ENCODE measurements at places on chromosomes 2 and 18.

- no peaks in the 10 kb centered on the region for H3K36me3 ChIP-seq
- H3K4me3 ChIP-seq: no peak overlapping the region
- no peak overlapping the region for H3K27ac ChIP-seq
- no peaks in the 10 kb centered on the region for H3K27me3 ChIP-seq
- H3K4me1 ChIP-seq: no peaks in the 10 kb centered on the region
- no peak for DNase-seq
These were observed 168.1 kb downstream of the SETBP1 start for GRCh38 chr18:44848644-44849335.

DNA sequence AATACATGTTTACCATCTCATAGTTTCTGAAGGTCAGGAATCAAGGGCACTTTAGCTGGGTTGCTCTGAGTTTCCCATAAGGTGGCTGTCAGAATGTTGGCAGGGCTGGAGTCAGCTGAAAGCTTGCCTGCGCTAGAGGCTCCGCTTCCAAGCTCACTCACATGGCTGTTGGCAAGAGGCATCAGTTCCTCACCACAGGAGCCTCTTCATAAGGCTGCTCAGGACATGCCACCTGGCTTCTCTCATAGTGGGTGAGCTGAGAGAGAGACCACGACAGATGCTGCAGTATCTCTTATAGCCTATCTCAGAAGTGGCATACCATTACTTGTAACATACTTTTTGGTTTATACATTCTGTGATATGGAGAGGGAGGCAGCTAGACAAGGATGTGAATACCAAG, 7.2 kb downstream of the HADHB start:
- peak; percentile 29 for DNase-seq
- H3K4me1 ChIP-seq: peaks cover 1% of the 10 kb centered on the region
- no peak overlapping the region for H3K27ac ChIP-seq
- peaks cover 3% of the 10 kb centered on the region for H3K36me3 ChIP-seq
- H3K4me3 ChIP-seq: no peak overlapping the region

DNA sequence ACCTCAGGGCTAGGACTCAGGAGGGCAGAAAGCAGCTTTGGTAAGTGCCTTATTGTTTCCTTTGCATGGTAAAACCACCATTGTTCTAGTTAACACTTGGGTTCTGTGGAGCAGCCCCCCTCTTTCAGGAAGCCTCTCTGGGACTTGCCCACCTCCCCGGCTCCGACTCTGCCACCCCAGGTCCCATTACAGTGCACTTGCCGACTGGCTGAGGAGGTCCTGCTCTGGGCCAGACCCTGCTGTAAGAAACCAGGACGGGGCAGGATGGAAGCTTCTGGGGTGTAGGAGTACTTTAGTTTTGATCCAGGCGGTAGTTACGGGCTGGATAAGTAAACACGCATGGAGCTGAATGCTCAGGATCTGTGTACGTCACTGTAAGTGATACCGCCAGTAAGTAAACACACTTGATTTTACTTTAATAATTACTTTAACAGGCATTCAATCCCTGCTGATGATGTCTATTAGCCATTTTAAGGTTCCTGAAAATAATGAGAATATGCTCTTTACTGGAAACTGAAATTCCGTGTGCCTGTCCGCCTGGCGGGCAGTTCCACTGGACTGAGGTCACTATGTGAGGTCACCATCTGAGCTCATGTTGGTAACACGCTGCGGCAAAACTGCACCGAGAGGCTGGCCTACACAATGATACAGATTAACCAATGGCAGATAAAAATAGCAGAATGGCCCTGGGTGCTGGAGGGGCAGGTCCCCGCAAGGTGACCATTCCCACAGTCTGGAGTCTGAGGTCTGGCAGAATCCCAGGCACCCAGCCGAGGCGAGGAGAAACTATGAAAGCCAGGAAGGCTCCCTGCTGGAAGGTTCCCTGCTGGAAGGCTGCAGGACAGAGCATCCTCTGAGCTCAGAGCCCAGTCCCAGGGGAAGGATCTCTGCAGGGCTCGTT, 25.2 kb downstream of the HS1BP3 start:
- H3K27ac ChIP-seq: no peak overlapping the region
- no peak for DNase-seq
- H3K36me3 ChIP-seq: no peaks in the 10 kb centered on the region
- peaks cover 5% of the 10 kb centered on the region for H3K4me1 ChIP-seq
- H3K27me3 ChIP-seq: peaks cover 4% of the 10 kb centered on the region

DNA sequence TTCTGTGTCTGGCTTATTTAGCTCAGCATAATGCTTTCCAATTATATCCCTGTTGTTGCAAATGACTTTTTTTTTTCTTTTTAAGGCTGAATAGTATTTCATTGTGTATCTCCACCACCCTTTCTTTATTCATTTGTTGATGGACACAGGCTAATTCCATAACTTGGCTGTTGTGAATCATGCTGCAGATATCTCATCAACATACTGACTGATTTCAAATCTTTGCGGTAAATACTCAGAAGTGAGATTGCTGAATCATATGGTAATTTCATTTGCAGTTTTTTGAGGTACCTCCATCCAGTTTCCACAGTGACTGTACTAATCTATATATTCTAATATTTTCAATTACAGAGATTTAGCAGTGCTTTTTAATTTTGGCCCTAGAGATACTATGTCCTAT, 266.2 kb downstream of the TMX3 start:
- no peak overlapping the region for H3K4me3 ChIP-seq
- H3K27ac ChIP-seq: peak overlapping the region; percentile 74
- no peaks in the 10 kb centered on the region for H3K27me3 ChIP-seq
- peak; percentile 94 for DNase-seq

DNA sequence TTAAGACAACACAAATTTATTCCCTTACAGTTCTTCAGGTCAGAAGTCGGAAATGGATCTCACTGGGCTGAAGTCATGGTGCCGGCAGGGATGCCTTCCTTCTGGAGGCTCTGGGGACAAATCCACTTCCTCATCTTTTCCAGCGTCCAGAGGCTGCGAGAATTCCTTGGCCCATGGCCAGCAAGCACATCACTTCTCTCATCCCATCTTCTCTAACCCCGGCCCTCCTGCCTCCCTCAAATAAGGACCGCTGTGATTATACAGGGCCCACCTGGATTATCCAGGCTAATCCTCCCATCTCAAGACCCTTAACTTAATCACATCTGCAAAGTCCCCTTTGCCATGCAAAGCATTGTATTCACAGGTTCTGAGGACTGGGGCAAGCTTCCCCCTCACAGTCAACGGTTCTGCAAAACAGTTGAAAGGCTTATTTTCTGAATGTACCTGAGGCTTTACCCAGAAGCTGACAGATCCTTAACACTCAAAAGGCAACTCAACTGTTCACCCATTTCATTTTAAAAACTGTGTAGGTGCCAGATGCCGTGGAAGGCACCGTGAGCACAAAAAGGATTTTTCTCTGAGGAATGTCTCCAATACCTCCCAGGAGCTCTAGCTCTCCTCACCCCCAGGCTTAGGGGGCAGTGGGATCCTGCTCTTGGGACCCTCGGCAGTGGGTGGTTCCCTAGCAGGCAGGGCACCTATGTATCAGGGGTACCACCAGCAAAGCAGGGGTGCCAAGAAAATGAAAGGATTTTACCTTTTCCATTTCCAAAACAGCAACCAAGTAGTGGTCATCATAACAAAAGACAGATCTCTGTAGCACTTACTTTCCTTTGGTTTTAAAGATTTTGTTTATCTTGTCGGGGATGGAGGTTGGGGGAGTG, 84.0 kb downstream of the KCTD1 start:
- no peak for DNase-seq
- no peak overlapping the region for H3K27ac ChIP-seq
- H3K27me3 ChIP-seq: no peaks in the 10 kb centered on the region

- H3K27me3 ChIP-seq: no peaks in the 10 kb centered on the region
- H3K4me3 ChIP-seq: no peak overlapping the region
- no peaks in the 10 kb centered on the region for H3K36me3 ChIP-seq
- H3K27ac ChIP-seq: no peak overlapping the region
These were observed 497.7 kb upstream of the LRATD1 start for GRCh38 chr2:14134771-14135170.

DNA sequence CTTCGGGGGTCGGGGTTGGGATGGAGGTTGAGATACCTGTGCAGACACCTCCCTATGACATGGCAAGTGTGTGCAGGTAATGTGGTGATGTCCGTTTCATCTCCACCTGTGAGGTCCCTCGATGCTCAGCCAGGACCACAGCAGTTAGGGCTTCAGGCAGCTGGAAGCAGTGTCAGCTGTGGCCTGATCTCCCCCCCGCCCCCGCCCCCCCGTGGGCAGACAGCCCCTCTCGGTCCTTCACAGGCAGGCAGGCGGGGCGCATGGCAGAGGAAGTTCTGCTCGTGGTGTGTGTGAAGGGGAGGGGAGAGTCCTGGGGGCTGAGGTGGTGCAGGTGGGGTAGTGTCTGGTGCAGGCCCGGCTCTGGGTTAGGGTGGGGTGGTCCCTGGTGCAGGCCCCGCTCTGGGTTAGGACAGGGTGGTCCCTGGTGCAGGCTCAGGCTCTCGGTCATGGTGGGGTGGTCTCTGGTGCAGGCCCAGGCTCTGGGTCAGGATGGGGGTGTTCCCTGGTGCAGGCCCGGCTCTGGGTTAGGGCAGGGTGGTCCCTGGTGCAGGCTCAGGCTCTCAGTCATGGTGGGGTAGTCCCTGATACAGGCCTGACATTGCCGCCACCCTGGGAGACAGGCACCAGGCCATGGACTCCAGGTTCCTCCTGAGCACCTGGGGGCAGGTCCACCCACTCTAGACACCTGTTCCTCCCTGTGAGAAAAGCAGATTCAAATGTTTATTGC, 94.3 kb downstream of the NFATC1 start:
- DNase-seq: no peak
- no peaks in the 10 kb centered on the region for H3K36me3 ChIP-seq
- no peak overlapping the region for H3K27ac ChIP-seq
- peaks cover 12% of the 10 kb centered on the region for H3K4me1 ChIP-seq
- H3K4me3 ChIP-seq: no peak overlapping the region

DNA sequence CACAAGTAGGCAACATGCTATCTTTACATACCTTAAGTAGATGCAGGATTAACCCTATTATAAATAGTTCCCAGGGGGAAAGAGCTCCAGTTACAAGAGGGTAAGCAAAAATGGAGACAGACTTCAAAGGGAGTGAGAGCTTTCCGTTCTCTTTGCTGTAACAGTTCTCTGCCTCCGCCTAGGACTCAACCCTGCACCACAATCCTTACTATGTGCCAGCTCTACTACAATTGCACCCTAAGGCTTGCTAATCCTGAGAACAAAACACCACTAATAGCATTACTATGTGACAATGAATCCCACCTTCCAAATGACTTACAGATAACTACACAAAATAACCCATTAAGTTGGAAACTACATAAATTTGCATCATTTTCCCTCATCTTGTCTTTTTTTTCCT, 7.7 kb downstream of the ZBTB14 start:
- H3K4me3 ChIP-seq: no peak overlapping the region
- peaks cover 13% of the 10 kb centered on the region for H3K36me3 ChIP-seq
- DNase-seq: no peak
- no peak overlapping the region for H3K27ac ChIP-seq

- no peak overlapping the region for H3K4me3 ChIP-seq
- DNase-seq: no peak
- H3K36me3 ChIP-seq: no peaks in the 10 kb centered on the region
- H3K27ac ChIP-seq: no peak overlapping the region
These were observed 77.0 kb downstream of the EPC2 start for GRCh38 chr2:148721520-148721931.

DNA sequence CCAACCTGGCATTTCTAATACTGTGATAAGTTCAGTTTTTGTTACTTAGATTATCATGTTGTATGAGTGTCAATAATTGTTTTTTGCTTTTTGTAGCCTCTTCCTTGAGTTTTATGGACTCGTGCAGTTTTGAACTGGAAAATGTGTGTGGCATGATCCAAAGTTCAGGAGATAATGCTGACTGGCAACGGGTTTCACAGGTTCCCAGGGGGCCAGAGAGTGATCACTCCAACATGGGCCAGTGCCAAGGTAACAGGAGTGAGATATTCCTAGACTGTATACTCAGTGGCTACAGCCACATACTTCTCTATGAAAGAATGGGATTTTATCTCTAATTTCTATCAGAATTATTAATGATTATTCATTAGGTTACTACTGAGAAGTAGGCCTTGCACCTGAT, 18.2 kb downstream of the MEP1B start:
- H3K27me3 ChIP-seq: no peaks in the 10 kb centered on the region
- H3K4me1 ChIP-seq: no peaks in the 10 kb centered on the region
- no peak for DNase-seq
- H3K4me3 ChIP-seq: no peak overlapping the region
- H3K36me3 ChIP-seq: no peaks in the 10 kb centered on the region
- no peak overlapping the region for H3K27ac ChIP-seq

DNA sequence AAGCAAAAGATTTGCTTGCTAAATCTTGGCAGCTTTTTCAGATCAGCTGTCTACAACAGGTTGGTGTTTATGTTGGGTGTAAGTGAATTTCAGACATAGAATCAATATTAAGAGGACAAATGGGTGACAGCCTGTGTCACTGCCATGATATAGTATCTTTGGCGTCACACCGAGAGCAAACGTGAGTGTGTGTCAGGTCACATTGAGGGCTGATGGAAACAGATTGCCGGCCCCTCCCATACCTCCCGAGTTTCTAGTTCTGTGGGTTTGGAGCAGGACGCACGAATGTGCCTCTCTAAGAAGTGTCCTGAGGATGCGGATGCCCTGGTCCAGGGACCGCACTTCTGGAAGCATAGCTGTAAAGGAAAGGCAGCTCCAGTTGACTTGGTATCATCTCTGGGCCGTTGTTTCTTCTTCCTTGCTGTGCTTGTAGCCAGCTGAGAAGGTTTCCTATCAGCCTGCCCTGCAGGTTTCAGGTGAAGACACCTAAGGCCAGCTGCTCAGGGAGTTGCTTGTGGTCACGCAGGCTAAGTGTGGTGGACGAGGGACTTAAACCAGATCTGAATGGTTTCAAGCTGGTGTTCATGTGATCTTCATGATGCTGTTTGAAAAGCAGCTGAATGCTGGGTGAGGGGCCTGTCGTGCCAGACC, 6.4 kb downstream of the AGAP1 start:
- no peak for DNase-seq
- no peak overlapping the region for H3K27ac ChIP-seq
- H3K27me3 ChIP-seq: no peaks in the 10 kb centered on the region
- H3K36me3 ChIP-seq: no peaks in the 10 kb centered on the region

DNA sequence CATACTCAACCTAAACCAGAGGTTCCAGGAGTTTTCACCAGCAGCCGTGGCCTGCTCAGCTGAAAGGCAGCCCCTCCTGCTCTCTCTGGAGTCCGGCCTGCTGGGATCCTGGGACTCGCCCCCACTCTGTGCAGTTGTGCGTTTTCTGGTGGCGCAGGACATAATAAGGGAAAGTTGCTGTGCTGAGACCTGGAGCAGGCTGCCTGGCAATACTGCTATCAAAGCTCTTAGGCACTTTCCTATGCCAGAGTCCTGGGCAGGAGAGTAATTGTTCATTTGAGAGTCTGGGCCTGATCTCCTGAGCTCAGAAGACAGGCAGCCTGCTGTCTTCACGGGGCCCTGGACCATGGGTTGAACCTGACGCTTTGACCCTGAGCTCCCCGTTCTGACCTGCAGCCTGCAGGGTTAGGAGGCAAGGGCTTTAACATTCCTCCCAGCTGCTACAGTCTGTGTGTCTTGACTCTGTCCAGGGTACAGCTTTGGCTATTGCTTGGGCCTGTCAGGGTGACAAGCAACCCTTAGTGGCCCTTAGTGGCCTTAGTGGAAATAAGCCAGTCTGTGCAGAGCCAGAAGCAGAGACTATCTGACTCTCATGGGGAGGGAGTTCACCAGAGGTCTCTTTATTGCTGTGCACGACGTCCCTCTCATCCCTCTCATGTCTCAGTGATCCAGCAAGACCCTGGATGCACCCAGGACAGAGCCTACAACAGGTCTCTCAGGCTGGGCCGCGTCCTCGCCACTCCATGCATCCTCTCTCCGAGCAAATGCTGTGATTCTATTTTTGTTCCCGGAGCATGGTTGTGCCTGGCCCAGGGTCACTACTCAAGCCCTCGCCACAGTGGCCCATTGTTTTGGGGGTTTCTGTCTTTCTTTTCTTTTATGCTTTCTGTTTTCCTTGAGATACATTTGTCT, 60.6 kb downstream of the ACKR3 start:
- DNase-seq: no peak
- no peak overlapping the region for H3K27ac ChIP-seq
- H3K36me3 ChIP-seq: no peaks in the 10 kb centered on the region
- H3K4me3 ChIP-seq: no peak overlapping the region
- H3K27me3 ChIP-seq: peaks cover 5% of the 10 kb centered on the region

Measured in astrocyte (in vitro differentiated cells and primary cell).